ENCODE measurements at places on chromosomes 7 and 10.

- no peak for DNase-seq
Measured at GRCh38 chr7:41870461-41871138, 167.7 kb upstream of the INHBA start.

DNA sequence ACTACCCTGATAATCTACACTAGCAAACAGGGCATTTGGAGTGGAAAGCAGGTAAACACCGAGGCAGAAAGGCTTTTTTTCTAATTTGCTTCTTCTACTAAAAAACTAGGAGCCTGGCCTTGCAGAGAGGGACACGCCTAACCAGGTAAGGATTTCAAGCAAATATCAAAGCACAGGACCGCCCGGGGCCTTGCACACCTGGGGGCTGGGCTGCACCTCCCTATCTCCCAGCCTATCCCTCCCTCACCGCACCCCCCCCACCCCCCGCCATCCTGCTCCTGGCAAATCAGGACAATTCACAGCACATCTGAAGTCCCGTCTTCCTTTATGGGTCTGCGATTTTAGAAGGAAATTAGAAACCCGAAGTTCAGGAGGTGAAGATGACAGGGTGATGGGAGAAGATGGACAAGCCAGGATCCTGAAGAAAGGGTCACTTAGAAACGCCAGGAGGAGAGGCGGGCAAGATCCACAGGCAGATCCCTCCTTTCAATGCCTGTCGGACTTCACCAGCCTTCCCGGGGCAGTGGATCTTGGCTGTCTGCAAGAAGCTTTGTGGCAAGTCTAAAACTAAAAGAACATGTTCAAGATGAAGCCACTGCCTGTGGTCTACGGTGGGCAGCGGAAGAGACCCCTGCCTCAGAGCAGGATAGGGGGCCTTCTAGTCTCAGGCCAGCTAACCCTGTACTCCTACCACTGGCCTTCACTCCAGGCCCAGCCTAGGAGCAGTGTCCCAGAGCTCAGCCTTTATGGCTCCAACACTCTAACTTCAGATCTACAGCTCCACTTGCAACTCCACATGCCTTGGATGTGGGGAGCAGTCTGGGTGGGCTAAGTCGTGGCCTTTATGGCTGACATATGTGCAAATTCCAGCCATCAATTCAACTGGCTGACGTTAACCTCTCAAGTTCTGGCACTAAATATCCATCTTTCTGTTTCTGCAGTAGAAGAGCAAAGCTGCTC lies 43.9 kb downstream of the TNS3 start:
- DNase-seq: no peak

GRCh38 chr7:30681815-30682211 lies 443 bp downstream of the CRHR2 start:
- no peak for DNase-seq

DNA sequence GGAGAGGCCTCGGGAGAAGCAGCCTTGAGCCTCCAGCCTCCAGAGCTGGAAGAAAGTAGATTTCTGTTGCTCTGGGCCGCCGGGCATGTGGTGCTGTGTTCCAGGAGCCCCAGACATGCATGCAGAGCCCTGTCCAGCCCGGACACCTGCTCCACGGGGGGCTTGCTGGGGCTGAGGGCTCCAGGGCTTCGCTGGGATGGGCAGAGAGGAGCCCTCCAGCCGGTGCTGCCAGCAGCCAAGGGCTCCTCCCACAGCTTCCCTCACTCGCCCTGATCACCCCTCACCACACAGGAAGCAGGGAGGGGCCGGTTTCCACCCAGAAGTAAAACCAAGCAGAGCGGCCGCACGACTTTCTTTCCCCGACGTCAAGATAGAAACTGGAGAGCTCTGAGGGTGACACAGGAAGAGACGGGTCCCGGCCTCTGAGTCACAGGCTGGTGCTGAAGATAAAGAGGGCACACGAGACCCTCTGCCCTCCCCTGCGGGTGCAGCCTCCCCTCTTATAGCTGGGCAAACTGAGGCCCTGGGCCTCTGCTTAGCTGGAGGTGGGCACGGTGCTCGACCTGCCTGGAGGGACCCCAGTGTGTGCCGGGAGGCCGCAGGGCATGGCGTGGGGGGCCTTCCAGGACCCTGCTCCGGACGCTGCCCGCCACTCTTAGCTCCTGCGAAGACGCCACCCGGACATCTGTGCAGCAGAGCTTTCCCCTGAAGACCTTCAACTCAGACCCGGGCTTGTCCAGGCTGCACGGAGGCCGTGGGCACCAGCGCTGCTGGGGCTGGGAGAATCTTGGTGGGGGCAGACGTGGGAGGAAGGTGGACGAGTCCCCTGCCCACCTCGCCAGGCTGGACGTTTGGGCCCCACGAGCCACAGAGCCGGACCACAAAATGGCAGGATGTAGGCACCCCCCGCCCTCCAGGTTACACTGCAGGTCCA lies 31.1 kb downstream of the ADAP1 start:
- DNase-seq: peak; percentile 83

DNA sequence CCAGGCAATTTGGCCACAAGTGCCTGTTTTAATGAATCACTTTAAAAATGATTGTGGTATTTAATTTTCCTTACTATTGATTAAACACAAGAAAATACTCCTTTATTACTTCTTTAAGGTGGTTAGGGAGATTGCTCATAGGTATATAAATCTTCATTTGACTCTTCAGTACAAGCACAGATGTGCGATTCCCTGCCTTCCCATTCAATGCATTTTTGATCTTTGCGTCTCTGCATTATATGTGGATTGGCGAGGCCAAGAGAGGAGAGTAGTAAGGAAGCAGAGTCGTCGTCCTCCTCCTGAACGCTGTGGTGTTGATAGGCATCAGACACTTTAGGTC lies 683.7 kb downstream of the LRMDA start:
- DNase-seq: no peak

DNA sequence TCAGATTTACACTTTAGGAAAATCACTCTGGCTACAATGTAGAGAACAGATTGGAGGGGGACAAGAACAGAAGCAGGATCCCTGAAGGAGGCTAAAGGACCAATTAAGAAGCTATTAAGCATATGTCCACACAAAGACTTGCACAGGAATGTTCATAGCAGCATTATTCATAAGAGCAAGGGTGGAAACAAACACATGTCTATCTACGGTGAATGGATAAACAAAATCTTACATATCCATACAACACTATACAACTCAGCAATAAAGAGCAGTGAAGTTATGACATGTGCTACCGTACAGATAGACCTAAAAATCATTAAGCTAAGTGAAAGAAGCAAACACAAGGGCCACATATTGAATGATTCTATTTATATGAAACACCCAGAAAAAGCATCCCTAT lies 10.4 kb downstream of the CHCHD3 start:
- DNase-seq: no peak

- no peak for DNase-seq
Measured at GRCh38 chr10:109996766-109997171, 11.0 kb upstream of the ADD3 start.

DNA sequence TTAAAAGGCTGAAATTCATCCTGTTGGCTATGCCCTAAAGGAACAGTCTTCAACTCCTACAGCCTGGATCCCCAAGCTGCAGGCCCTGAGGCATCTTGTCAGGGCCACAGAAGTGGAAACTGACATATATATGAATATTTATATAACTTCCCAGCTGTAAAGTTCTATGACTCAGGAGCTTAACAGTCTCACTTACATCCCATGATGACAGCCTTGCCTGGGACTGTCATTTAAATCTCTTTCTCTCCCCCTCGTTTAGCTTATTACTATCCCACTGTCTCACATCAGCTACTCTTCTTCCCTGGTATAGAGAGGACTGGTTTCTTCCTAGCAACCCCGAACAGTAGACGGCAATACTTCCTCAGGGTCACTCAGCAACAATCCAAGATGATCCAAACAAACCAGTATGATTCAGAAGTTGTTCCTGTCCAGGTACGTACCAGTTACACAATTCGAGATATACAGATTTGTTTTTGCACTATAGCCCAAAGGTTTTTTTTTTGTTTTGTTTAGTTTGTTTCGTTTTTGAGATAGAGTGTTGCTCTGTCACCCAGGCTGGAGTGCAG lies 22.7 kb downstream of the KIAA1549 start:
- no peak for DNase-seq

- no peak for DNase-seq
Measured at GRCh38 chr10:118573512-118573911, 21.9 kb downstream of the PRLHR start.

- no peak for DNase-seq
Measured at GRCh38 chr7:77501192-77501515, 35.9 kb upstream of the PTPN12 start.

DNA sequence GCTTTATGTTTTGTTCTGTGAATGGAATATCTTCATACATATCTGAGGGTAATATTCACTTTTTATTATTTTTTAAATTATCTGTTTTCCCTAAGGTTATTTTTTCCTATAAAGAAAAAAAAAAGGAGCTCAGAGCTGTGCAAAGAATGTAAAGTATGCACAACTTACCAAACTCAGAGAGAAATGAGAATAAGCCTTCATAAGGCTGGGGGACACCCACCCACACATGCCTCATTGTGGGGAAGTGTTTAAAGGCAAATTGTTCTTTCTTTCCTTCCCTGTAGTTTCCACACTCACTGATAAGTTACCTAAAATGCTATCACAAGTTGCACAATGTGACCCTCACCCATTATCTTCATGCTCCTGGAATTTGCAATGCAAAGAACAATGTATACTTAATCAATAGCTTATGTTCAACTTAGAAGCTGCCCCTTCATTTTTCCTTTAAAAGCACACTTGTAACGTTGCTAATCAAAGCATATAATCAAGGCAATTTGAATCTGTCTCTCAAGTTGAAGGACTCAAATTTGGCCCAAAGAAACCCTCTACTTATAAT lies 108.1 kb downstream of the GNAT3 start:
- no peak for DNase-seq

GRCh38 chr7:157425137-157425731 lies 88.4 kb downstream of the DNAJB6 start:
- no peak for DNase-seq

GRCh38 chr10:84166620-84167288 lies 6.8 kb upstream of the GPR15LG start:
- DNase-seq: no peak

DNA sequence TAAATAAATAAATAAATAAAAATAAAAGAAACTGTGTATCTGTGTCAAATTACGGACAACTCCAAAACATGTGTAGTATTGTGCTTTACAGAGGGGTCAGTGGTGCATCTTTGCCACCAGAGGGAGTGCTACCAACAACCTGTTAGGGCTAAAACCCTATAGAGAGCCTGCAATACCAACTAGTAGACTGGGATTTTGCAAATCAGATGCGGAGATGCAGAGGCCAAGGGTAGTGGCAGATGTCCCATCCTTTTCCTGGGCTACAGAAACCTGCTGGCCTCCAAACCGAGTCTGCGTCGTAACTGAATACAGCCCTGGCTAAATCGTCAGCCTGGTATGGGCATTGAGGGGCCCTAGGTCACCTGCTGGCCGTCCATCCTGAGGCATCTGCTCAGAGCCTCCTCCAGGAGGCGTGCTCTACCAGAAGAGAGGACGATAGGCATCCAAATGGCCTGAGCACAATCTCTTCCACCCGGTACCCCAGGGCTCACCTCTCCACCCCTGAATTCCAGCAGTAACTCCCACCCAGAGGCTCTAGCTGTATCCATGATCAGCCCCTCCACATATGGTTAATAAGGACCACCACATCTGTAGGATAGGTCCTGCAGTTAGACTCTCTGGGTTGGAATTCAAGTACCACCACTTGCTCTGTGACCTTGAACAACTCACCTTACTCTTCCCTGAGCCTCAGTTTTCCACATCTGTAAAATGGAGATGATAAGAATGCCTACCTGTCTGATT lies 6.2 kb upstream of the RRP12 start:
- DNase-seq: no peak

GRCh38 chr7:127214956-127215718 lies 37.6 kb downstream of the GRM8 start:
- DNase-seq: no peak

- DNase-seq: no peak
Measured at GRCh38 chr7:1050254-1050906, 6.0 kb downstream of the GPR146 start.

DNA sequence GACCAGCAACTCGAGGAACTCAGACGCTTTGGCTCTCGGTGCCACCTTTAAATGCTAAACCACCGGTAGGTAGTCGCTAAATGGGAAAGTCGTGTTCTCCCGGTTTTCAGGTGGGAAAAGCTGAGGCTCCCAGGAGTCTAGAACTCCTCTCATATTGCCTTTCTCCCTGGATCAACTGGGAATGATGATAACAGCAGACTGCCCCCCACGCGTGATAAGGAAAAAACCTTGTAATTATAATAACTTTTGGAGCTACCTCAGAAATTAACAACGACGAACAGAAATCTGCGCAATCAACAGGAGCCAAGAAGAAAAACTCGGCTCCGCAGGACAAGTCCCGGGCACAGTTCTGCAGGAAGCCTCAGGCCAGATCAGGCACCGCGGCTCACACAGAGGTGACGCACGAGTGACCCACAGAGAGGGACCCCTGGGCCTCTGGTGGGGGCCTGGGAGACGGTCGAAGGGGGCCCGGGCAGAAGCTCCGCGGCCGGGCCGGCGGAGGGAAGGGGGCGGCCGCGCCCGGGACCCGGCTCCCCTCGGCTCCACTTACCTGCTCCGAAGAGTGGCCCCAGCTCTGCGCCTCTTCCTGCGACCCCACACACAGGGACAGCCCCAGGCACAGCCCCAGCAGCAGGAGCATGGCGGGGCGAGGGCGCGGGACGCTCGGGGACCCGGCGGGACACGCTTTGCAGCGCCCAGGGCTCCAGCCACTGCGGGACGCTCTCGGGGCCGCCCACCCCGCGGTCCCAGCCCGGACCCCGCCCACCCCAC lies at the start of gene ITIH5:
ITIH5 (minus strand) TSS at position 714 of the 771 bp plus-strand sequence; CDS start at position 640, 74 bp downstream.
- DNase-seq: no peak

- no peak for DNase-seq
Measured at GRCh38 chr7:148503900-148504487, 86.6 kb upstream of the C7orf33 start.

DNA sequence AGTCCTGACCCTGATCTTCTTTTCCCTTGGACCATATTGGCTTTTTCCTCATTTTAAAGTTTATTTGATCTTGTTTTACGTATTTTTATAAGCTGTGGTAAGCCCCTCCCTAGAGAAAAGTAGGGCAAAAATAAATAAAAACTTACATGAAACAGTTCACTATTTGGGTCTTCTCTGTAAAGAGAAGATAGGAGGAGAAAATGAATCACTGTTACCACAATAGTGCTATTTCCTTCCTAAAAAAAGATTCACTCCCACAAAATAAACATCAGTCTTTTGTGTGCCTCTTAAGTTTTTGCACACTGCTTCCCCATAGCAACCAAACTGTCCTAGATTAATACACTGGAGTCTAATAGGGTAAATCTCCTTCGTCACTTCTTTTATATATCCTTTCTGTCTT lies 1.4 kb upstream of the SVIL start:
- DNase-seq: no peak

GRCh38 chr7:114959931-114960330 lies 38.0 kb downstream of the MDFIC start:
- no peak for DNase-seq

GRCh38 chr7:30241767-30242166 lies 42.6 kb upstream of the ZNRF2 start:
- no peak for DNase-seq

DNA sequence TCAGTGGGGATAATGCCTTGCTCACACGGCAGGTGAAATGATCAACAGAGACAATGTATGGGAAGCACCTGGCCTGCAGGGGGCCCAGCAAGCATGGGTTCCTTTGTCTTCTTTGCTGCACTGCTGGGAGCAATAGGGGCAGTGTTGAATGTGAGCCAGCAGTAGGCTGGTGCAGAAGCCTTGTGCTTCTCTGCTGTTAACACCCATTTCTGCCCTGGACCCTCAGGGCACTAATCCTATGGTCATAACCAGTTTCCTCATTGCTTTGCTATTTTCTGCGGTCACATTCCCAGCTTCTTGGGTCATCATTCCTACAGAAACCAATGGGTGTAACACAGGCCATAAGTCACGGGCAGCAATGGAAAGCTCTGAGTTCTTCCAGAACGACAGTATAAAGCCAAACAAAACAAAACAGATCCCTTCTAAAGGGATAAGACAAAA lies 10.9 kb upstream of the LGI1 start:
- no peak for DNase-seq
